NCI-H187 (cell line): ENCODE measurements at places on chromosomes 2 and 18.

DNA sequence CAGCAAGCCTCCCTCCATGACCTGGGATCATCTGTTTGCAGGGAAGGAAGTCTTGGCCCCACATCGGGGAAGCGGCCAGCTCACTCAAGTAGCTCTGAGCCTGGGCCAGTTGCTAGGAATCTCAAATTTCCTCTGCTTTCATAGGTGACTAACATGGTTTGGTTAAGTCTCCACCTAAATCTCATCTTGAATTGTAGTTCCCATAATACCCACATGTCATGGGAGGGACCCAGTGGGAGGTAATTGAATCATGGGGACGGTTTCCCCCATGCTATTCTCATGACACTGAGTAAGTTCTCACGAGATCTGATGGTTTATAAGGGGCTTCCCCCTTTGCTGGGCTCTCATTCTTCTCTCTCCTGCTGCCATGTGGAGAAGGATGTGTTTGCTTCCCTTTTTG is 75.2 kb downstream of the LBH start:
- DNase-seq: no peak

DNA sequence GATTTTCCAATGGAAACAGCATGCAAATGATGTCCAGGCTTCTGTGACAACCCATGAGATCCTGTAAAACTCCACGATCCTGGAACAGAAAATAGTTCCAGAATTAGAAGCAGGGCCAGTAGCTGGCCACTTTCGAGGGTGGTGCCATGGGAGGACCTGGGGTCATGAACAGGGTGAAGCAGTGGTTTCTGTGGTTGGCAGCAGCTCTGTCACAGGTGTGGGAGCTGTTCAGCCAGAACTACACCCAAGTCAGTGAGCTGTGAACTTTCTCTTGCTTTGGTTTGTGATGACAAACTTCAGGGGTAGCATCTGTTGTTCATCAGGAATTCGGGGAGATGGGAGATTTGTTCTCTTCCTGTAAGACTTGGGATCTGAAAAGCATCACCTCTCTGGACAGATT is 314.4 kb upstream of the NT5C1B start:
- DNase-seq: no peak

GRCh38 chr18:62576845-62577512 is 54.2 kb downstream of the ZCCHC2 start:
- DNase-seq: no peak

DNA sequence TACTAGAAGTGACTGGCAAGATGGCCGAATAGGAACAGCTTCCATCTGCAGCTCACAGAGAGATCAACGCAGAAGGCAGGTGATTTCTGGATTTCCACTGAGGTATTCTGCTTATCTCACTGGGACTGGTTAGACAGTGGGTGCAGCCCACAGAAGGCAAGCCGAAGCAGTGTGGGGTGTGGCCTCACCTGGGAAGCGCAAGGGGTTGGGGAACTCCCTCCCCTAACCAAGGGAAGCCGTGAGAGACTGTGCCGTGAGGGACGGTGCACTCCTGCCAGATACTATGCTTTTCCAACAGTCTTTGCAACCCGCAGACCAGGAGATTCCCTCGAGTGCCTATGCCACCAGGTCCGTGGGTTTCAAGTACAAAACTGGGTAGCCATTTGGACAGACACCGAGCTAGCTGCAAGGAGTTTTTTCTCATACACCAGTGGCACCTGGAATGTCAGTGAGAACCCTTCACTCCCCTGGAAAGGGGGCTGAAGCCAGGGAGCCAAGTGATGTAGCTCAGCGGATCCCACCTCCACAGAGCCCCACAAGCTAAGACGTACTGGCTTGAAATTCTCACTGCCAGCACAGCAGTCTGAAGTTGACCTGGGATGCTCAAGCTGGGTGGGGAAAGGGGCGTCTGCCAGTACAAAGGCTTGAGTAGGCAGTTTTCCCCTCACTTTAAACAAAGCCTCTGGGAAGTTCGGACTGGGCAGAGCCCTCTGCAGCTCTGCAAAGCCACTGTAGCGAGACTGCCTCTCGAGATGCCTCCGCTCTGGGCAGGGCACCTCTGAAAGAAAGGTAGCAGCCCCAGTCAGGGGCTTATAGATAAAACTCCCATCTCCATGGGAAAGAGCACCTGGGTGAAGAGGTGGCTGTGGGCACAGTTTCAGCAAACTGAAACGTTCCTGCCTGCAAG is 40.1 kb downstream of the PLEK start:
- DNase-seq: no peak

- DNase-seq: no peak
Observed at GRCh38 chr18:44974174-44974573, 293.5 kb downstream of the SETBP1 start.

DNA sequence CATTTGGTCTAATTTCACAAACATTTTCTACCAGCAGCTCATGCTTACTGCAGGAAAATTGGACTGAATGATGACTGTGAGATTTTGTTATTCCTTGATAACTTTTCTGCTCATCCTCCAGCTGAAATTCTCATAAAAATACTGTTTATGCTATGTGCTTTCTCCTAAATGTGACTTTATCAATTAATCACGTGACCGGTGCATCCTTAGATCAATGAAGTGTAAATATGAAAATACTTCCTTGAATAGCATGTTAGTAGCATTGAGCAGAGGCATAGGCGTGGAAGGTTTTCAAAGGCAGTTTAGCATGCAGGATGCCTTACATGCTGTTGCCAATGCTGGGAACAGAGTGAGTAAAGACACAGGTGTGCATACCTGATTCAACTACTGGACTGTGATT is 1002.5 kb downstream of the CBLN2 start:
- no peak for DNase-seq

GRCh38 chr2:154693741-154694340 is 4.7 kb upstream of the KCNJ3 start:
- no peak for DNase-seq

DNA sequence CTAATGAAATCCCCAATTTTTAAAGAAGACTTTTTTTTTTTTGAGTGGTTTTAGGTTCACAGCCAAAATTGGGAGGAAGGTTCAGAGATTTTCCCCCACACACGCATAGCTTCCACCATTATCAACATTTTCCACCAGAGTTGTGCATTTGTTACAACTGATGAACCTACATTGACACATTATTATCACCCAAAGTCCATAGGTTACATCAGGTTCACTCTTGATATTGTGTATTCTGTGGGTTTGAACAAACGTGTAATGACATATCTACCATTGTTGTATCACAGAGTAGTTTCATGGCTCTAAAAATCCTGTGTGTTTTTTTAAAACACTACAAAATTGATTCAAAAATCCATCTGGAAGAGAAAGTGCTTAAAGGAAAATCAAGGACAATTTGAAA is 101.8 kb downstream of the TANC1 start:
- DNase-seq: no peak

DNA sequence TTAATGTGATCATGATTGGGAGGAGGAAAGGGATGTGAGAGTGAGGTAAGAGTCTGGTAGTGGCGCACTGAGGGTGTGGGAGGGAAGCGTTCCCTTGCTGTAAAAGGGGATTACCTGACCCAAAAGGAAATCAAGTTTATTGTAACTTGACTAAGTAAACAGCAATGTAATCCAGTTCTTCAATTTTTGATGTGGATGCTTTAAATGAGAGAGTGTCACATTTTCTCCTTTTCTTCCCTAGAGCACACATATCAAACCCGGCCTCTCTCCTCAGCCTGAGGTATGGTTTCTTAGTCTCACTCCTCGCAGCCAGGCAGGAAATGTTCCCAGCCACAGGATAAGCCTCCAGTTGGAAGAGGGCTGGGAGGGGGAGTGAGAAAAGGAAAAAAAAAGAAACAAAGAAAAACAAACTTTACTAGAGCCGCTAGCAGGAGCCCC is 688 bp upstream of the ARHGAP28 start:
- no peak for DNase-seq

DNA sequence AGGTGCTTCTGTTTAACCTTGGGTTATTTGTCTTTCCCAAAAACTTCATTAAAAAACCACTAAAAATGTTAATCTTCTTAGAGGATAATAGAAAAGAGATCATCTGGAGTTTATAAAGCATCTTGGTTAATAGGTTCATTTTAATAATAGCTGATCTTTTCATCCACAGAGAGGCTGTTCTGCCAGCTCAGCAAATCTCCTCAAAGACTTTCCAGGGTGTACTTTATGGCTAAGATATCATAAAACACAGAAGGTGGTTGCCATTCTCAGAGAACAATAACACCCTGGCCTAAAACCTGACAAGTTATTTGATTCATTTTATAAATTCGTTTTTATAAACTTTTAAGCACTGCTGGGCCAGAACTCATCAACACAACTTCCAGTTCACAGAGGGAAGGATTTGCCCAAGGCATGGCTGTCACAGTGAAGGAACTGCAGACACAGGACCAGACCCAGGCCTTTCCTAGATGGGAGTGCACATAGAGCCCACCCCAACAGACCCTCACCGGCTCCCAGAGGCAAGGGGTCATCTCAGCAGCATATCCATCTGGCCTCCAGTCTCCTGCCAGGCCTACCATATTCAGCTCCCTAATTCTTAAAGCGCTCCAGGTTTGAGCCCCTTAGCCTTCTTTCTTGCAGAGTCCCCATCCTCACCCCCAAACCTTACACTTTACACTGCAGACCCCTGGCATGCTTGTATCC is 203.4 kb upstream of the RAB6C start:
- DNase-seq: no peak

GRCh38 chr18:39770399-39770798 is 2184.6 kb upstream of the PIK3C3 start:
- no peak for DNase-seq

DNA sequence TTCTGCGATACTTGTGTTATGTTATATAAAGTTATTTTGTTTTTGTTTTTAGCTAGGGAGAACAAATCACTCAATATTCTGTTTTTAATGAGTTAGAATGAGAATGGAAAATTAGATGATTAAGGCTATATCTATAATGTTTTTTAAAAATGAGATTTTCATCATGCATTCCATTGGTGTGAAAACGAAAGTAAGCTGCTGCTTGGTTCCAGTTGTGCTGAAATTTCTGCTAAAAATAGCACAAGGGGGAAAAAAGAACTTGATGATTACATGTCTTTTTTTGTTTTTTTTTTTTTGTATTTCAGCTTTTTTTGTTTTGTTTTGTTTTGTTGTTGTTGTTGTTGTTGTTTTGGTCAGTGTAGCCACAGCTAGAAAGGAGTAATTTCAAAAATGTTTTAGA is 242.6 kb upstream of the KCNJ3 start:
- DNase-seq: no peak

- no peak for DNase-seq
Observed at GRCh38 chr18:1777843-1778242, 793.5 kb downstream of the METTL4 start.

- DNase-seq: peak; percentile 52
Observed at GRCh38 chr2:231677632-231678104, 30.7 kb upstream of the PTMA start.

DNA sequence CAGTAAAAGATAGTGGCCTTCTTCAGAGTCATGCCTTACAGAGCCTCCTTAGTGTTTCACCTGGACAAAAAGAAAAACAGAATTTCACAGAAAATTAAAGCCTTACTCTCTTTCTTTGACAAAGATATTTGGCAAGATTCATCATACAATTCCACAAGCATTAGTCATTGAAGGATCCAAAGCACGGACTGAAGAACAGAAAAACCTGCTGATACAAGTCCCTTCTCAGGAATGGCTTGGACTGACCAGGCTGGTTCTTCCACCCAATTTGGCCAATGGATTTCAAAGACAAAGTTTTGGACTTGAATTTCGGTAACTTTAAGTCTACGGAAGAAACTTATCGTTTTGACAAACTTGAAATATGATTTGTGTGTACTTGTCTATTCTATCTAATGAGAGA is 39.1 kb upstream of the GALNT3 start:
- no peak for DNase-seq

GRCh38 chr2:138906549-138906948 is 126.4 kb upstream of the NXPH2 start:
- no peak for DNase-seq
